ENCODE measurements at places on chromosomes 1 and 21. TPM values are rescaled to one million over a fixed set of nuclear protein-coding genes. Genes with fewer than 3 reads are reported as not detected.

The RNU1-3 gene
- total RNA-seq = under 0.01 TPM

The CYP4X1 gene
- 0.32 TPM for total RNA-seq

The SPATA1 gene
- total RNA-seq = under 0.01 TPM

The TRIM58 gene
- total RNA-seq = 0.32 TPM

The CMPK1 gene
- total RNA-seq = 64.4 TPM

The DNAJC28 gene
- 0.64 TPM for total RNA-seq

The MEX3A gene
- total RNA-seq = 7.0 TPM

Measured in epithelial cell of alveolus of lung (primary cell).